Activated naive CD8-positive, alpha-beta T cell treated with anti-CD3 and anti-CD28 coated beads, Interleukin-2, amount 50 U/mL, for 16 hours (primary cell): ENCODE measurements at places on chromosomes 13 and 19.

GRCh38 chr19:15623711-15624318, 8.8 kb downstream of the CYP4F8 start:
- DNase-seq, result no peak

DNA sequence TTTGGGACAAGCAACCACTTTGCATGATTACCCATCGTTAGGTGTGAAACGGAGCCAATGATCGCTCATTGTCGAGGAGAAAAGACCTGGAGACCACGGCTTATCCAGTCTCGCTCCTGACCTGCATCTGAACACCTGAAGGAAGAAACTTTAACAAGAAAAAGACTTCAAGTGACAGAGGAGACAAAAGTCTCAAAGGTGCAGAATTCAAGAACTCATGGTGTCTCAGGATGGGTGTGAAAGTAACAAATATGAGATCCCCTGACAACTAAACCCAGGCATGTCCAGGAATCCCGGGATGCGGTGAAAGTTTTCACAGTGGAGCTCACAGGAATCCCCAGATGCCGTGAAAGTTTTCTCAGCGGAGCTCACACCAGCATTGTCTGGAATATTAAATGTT, 6.3 kb upstream of the ATP11A start:
- no peak for DNase-seq

DNA sequence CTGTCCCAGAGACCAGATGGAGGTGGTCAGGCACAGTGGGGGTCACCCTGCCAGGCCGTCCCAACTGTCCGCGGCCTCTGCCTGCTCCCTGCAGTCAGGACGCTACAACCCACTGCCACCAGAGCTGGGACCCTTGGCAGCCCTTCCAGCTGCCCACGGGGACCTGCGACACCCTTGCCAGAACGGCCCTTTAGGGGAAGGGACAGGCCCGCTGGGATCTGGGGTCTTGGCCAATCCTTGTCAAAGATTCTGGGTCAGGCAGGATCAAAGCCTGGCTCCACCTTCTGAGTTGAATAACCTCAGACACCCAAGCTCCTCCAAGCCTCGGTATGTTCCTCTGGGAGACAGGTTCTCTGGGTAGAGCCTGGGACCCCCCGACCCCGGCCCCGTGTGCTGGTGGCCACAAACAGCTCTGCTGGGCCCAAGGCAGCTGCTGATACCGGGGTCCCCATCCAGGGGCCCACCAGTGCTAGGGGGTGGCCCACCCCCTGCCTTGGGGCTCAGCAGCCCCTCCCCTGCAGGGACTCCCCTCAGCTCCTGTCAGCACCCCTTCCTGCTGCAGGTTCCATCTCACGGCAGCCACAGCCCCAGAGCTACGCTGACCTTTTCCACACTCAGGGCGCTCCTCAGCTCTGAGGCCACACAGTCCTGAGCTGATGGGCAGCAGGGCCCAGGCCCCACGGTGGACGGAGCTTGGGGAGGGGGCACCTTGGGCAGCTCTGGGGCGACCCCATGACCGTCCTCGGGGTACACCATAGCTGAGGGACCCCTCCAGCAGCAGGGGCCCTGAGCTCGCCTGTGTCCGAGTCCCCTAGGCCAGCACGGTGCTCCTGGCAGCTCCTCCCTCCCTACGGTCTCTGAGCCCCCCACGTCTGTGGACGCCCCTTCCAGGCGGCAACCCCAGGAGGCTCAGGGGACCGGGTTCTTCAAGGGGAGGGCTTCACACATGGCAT, 18.4 kb downstream of the SBNO2 start:
- DNase-seq, result no peak

- DNase-seq, result peak; percentile 63
Measured at GRCh38 chr19:7680606-7681339, at the start of gene TRAPPC5. Gene TRAPPC5 (plus strand): TSS chr19:7680833. CDS start chr19:7682254, 1,421 bp downstream.

DNA sequence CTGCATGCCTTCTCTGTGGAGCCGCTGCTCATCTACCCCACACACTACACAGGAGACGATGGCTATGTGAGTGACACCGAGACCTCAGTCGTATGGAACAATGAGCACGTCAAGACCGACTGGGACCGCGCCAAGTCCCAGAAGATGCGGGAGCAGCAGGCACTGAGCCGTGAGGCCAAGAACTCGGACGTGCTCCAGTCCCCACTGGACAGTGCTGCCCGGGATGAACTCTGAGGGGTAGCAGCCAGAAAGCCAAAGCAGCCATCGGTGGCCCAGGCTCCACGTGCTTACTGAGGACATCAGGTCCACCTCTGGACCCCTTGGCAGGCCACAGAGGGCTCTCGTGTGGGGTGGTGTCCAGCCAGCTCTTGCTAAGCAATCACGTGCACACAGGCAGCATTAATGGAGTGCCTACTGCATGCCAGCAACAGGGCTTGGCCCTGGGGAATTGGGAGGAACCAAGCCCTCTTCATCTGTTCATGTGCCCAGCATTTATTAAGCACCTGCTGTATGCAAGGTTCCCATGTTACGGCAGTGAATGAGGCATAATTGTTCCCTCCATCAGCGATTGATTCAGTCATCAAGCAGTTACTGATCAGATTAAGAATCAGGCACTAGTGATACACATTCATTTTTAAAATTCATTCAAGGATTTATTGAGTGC, 25.9 kb downstream of the COLGALT1 start:
- no peak for DNase-seq

DNA sequence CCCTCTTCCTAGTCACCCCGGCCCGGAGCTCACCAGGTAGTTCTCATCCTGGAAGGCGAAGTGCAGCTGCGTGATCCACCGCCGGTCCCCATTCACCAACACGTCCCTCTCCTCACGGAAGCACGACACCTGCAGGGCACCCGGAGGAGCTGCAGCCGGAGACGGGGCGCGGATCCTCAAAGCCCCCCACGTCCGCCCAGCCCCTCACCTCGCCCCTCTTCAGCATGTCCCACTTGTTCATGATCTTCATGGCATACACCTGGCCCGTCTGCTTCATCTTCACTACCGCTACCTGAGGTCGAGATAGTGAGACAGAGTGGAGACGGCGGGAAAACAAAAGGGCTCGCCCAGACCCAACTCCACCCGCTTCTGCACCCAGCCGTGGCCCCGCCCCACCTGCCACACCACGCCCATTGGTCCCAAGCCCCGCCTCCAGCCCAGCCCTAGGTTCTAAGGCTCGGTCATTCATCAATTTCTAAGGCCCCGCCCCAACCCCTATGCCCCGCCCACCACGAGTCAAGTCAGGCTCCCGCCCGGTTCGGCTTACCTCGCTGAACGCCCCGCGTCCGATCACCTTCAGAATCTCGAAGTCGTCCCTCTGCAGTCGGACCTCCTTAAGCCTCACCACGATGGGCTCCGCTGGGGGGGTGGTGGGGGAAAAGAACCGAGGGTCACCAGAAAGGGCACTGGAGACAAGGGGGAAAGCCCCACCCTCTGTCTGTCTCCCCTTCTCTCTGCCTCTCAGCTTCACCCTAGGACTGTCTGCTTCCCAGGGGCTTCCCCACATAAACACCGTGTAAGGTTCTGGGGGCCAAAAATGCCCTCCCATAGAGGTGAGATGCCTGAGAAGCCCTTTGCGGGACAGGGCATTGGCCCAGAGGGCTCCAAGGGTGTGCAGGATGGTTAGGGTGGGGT, 2.8 kb downstream of the DMPK start:
- DNase-seq, result peak; percentile 64

DNA sequence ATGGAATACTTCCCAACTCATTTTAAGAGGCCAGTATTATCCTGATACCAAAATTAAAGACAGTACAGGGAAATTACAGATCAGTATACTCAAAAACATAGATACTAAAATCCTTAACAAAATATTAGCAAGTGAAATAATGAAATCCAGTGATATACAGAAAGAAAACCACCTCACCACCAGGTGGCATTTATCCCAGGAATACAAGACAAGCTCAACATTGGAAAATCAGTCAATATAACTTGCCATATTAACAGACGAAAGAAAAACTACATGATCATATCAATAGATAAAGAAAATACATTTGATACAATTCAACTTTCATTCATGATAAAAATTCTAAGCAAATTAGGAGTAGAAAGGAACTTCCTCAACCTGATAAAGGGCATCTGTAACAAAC, 6.7 kb upstream of the GNA15 start:
- DNase-seq, result no peak

- DNase-seq, result no peak
Measured at GRCh38 chr13:57045826-57046546, 94.7 kb upstream of the PRR20A start.

- DNase-seq, result no peak
Measured at GRCh38 chr13:74561155-74561554, 427.0 kb upstream of the KLF12 start.

DNA sequence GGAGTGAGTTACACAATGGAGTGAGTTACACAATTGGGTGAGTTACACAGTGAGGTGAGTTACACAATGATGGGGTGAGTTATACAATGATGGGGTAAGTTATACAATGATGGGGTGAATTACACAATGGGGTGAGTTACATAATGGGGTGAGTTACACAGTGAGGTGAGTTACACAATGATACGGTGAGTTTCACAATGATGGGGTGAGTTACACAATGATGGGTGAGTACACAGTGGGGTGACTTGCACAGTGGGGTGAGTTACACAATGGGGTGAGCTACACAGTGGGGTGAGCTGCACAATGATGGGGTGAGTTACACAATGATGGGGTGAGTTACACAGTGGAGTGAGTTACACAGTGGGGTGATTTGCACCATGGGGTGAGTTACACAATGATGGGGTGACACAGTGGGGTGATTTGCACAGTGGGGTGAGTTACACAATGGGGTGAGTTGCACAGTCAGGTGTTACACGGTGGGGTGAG, 52.5 kb upstream of the GAS6 start:
- no peak for DNase-seq

DNA sequence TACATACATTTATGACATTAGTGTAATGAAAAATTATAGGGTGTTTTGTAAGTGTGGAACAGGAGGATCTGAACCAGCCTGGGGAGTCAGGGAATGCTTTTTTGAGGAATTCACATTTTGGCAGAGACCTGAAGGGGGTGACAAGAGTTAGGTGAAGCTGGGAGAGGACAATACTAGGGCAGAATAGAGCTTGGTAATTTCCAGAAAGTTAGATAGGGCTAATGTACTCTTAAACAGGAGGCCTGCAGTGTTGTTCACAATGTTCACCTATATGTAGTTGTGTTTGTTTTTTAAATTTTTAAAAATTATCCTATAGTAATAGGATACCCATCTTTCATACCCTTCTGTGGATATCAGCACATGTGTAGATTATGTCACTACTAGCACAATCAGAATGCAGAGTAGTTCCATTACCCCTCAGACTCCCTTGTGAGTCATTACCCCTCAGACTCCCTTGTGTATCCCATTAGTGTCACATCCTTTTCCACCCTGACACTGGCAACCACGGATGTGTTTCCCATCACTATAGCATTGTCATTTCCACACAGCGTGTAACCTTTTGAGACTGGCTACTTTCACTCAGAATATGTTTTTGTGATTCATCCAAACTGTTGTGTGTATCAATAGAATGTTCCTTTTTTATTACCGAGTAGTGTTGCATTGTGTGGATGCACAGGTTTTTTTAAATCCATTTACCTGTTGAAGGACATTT, 43.1 kb downstream of the PCCA start:
- no peak for DNase-seq

- no peak for DNase-seq
Measured at GRCh38 chr13:67134417-67135129, 95.6 kb downstream of the PCDH9 start.

GRCh38 chr19:29680447-29680846, 15.2 kb downstream of the PLEKHF1 start:
- peak; percentile 46 for DNase-seq

- no peak for DNase-seq
Measured at GRCh38 chr19:1089891-1090290, 5.3 kb downstream of the POLR2E start.

GRCh38 chr13:40082639-40083038, 427.2 kb downstream of the COG6 start:
- DNase-seq, result no peak

DNA sequence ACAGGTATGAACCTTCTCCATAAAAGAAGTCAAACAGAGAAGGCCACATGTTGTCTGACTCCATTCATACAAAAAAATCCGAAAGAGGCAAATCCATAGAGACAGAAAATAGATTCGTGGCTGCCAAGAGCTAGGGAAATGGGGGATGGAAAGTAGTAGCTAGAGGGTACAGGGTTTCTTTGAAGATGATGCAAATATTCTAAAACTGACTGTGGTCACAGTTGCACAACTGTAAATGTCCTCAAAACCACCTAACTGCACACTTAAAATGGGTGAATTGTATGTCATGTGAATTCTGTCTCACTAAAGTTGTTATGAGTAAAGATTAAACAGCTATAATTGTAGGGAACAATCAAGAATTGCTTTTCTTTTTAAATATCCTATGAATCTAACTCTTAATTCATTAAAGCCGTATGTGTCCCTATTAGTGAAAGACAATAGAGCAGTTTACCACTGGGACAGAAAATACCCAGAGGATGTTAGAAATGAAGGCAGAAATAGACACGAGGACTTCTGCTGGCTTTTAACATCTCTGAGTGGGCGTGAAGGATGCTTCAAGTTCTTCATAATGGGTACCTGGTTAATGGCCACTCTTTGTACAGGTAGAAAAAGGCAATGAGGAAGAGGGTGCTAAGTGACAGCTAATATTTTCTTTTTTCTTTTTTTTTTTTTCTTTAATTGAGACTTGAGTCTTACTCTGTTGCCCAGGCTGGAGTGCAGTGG, 21.2 kb downstream of the INSR start:
- DNase-seq, result no peak

DNA sequence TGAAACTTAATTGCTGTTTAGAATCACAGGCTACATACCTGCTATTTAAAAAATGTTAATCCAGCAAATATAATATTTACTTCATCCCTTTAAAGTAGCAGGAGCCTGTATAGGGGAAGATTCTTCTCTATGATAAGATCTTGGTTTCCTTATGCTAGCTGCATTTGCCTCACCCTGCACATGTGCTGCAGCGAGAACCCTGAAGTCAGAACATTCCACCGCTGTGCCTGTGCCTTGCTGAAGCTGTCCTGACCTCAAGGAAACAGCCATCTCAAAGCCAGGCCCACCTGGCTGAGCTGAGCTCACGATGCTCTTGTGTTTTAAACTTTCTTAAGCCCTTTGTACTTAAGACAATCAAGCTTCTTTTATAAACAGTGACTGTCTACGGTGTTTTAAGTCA, 355.0 kb upstream of the PCDH20 start:
- DNase-seq, result no peak

GRCh38 chr13:110301606-110302553, 5.1 kb downstream of the COL4A1 start:
- no peak for DNase-seq

DNA sequence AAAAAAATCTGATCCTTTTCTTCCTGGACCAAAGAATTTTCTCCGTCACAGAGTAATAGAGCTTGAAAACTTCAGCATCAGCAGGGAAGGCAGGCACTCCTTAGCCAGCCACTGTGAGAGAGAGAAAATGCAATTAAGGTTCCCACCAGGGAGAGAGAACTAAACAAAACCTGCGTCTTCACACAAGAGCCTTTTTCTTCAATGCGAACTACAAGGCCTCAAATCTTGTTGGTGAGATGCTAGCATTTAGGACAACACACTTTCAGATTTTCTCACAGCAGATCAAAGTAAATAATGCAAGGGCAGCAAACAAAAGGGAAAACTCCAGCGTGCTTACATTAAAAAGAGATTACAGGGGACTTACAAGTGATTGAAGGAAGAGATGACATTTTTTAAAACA, 80.1 kb downstream of the DACH1 start:
- DNase-seq, result no peak
